ENCODE measurements at places on chromosomes 5 and 9. TPM values are rescaled to one million over a fixed set of nuclear protein-coding genes. Genes with fewer than 3 reads are reported as not detected.
A peak's percentile ranks its signal among the peaks of the same experiment; 100 is the strongest.

GRCh38 chr5:64570395-64570996 is 64.7 kb downstream of the RGS7BP start:
- DNase-seq = no peak

- peak; percentile 46 for DNase-seq
Measured at GRCh38 chr5:174176511-174176910, 131.0 kb downstream of the NSG2 start.

DNA sequence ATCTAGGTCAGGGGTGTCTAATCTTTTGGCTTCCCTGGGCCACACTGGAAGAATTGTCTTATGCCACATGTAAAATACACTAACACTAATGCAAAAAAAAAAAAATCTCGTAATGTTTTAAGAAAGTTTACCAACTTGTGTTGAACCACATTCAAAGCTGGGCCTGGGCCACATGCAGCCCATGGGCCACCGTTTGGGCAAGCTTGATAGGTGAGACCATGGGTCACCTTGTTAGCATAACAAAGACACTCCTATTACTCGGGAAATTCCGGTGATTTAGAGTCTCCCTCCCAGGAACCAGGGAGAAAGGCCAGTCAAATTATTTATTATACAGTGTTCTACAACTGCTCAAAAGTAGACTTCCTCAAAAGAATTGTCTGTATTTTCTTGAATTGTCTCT is 12.7 kb downstream of the RECK start:
- no peak for DNase-seq

DNA sequence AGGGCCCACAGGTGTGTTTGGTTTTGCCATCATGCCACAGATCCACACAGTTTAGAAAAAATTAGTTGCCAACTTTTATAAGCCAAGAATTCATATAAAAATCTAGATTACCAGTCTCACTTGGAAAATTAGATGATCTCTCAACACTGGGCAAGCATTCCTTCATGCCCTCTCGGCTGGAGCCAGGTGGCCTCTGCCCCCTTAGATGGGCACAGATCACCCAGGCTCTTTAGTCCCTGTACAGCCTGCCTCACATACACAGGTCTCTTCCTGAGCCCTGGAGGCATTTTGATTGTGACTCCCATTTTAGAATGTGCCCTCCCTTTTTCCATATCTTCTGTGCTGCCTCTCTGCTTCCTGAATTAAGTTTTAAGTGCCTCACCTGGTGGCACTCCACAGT is 20.0 kb downstream of the ACO1 start:
- DNase-seq = no peak

PPP2R2B gene
- not detected for total RNA-seq

DNA sequence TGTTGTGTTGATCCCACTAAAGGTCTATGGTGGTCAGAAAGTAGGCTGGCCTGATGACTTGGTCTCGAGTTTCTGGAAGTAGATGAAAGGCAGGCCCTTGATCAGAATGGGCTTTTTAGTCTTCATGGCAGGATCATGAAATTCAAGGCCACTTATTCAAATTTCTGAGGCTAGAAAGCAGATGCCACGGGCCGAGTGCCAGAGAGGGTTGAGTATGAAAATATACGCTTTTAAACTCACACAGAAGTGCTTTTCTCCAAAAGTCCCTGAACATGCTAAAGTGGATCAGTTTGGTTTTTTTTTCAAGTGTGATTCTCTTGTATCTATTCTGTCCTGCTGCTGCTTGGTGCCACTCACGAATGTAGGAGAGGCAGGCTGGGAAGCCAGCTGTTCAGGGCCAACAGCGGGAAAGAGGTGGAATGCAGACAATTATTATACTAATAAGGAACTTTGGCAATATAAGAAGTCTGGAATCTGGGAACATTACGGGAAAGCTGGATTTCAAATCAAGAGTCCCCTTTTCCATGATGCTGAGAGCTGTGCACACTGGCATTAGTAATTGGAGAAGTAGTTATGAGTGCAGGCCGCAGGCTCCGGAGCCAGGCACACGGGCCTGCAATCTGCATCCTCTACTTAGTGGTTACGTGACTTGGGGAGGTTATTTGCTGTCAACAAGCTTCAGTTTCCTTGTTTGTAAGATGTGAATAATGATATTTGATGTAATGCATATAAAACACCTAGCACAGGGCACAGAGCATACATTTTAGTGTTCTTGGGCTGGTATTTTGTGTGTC is 95.8 kb downstream of the LMNB1 start:
- DNase-seq = no peak

PCDHGA9 gene
- 1.9 TPM for total RNA-seq

PRSS3 gene
- total RNA-seq = not detected

INSL6 gene
- total RNA-seq = not detected

- no peak for DNase-seq
Measured at GRCh38 chr9:133850161-133850560, 112.0 kb upstream of the SARDH start.

GRCh38 chr9:123834218-123834888 is 95.6 kb downstream of the DENND1A start:
- DNase-seq = no peak

- no peak for DNase-seq
Measured at GRCh38 chr5:13771011-13771571, 173.4 kb downstream of the DNAH5 start.

SYK gene
- not detected for total RNA-seq

- no peak for DNase-seq
Measured at GRCh38 chr9:129145316-129145715, 32.7 kb downstream of the IER5L start.
